ENCODE measurements at places on chromosomes 3 and 15.

DNA sequence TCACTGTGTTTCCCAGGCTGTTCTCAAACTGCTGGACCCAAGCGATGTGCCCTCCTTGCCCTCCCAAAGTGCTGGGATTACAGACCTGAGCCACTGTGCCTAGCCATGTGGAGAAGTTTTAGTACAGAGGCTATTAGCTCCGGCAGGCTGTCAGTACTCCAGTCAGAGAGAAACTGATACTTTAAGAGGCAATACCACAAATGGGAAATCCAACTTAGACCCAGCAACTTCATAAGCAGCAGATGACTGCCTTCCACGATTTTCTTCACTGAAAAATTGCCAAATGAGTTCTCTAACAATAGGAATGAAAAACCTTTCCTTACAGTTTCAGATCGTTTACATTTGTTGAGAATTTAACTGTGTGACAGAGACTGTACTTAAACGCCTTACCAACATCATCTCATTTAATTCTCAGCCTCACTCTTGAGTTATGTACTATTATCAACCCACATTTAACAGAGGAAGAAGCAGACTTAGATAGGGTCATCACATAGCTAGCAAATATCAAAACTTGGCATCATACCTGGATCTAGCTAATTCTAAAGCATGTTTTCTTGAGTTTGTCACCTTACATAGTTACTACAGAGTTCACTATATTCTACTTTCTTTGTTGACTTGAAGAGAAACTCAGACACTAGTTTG, 127.4 kb downstream of the TCF12 start:
- DNase-seq: no peak

DNA sequence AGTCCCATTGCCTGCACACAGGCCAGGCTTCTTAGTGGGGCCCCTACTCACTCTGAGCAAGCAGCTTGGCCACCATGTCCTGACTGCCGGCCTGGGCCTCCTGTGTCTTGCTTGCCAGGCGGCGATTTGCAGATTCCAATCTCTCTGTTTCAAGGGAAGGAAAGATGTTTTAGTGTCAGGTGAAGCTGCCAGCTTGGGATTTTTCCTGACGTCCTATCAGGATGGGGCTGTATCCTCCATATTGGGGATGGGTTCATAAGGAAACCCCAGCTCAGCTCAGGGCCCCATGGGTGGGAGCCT, 8.5 kb downstream of the AMOTL2 start:
- no peak for DNase-seq

DNA sequence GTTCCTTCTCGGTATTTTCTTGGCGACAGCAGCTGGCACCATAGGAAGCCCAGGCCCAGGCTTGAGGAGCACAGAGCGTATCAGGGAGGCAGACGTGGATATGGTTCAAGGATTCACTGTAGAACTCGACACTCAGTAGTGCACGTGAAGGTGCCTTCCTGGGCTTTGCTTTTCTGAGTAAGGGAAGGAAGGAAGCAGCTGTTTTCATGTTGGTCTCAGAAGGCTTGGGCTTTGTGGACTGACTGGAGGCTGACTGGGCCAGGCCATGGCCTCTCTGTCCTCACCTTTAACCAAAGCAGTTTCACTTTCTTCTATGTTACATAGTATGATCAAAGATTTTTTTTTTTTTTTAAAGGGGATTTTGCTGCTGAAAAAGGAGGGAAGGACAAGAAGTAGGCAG, 6.9 kb upstream of the GHRL start:
- DNase-seq: no peak

- DNase-seq: no peak
These were observed 26.1 kb downstream of the RPL39L start for GRCh38 chr3:187112934-187113793.

- DNase-seq: no peak
These were observed 41.1 kb downstream of the NGRN start for GRCh38 chr15:90306560-90306959.

DNA sequence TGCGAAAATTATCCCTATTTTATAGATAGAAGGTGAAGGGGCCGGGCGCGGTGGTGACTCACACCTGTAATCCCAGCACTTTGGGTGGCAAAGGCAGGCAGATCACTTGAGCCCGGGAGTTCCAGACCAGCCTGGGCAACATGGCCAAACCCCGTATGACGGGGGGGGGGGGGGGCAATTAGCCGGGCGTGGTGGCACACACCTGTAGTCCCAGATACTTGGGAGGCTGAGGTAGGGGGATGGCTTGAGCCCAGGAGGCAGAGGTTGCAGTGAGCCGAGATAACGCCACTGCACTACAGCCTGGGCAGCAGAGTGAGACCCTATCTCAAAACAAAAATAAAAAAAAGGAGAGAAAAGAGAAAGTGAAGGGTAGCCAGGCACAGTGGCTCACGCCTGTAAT, 1.4 kb downstream of the AAGAB start:
- no peak for DNase-seq
